ENCODE measurements at places on chromosomes 6 and 20.

DNA sequence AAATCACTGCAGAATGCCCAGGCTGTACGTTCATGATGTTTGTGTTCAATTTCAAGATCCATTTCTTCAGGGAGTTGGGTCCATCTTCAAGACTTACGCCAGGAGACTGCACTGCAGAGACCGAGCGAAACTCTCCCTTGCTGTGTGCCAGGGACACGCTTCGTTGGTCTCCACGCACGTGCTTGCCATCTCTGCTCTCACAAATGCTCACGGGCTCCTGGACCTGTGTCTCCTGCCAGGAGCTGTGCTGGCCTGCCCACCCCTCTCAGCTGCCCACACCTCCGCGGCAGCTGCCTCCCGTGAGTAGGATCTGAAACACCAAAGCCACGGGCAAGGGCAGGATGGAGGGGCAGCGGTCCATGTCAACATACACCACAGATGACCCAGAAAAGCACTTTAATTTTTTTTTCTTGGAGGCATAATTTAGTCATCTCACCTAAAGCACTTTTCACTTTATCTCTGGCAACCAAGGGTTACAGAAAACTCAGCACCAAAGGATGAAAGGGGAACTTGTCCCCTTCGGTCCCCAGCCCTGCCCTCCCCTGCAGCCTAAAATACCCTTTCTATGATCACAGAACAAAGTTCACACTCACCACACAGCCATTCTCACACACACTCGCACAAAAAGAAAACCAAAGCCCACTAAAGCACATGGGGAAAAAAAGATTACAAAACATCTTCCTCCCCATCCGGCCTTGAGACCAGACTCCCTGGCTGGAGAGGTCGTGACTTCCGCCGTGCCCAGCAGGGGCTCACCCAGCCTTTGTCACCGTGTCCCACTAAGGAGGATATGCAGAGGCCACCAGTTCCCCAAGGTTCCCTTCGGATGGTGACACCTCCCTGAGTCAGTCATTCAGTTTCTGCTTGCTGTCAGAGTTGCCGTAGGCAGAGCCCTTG is 137.9 kb downstream of the AGPAT4 start:
- DNase-seq, result peak; percentile 70

- no peak for DNase-seq
Measured at GRCh38 chr6:21741221-21742109, 147.9 kb downstream of the SOX4 start.

DNA sequence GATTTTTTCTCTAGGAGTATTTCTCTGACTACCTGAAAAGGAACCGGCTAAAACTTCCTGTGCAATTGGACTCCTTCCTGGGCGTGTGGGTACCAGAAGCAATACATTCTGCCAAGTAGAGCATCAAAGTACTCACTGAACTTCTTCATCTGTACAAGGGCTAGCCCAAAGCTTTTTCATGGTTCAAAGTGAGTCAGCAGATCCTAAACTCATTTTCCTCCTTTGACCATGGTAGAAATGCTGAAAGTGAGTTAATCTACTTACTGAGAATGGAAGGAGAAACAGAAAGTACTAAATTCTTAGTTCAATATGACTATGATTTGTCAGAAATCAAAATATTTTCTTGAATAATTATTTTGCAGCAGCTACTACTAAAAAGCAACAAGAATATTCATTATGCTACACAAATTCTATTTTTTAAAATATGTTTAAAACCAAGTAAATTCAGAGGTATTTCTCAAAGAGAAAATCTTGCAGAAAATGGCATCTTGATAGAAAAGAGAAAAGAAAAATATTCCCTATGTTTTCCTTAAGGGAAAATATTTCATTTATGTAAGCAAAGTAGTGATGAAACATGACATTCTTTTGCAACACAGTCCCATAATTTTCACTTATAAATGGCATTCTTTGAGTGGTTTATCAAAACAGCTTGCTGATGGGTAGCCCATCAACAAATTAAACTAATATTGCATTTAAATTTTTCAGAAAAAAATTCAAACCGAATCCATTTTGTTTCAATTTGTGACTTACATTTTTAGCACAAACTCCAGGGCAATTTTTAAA is 3.7 kb upstream of the BEND6 start:
- no peak for DNase-seq

GRCh38 chr6:33878562-33878961 is 74.8 kb upstream of the MLN start:
- DNase-seq, result peak; percentile 30

DNA sequence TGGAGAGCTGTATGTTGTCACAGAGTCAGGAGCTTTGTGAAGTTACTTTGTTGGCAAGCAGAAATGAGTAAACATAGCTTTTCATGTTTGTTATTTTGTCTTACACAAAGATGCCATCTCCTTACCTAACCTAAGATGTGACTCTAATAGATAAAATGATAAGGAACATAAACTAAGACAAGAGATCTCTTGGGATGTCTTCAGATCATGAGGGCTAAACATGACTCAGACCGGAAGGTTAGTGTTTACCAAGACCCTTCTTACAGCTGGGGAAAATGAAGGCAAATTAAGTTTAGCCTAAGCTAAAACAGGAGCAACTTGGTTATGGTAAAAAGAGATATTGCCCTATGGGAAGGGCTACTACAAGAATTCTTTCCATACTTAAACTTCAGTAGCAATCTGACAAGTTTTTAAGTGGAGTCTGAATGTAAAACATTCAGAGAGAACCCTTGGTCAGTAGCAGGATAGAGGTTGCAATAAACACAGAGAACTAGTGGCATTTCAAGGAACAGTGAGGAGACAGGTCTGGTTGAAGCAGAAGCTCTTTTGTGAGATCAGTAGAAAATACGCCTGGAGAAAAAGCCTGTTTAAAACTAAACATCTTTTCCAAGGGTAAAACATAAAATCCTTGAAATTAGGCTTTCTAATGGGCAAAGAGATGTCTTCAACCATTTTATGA is 29.9 kb downstream of the SGK1 start:
- DNase-seq, result no peak

DNA sequence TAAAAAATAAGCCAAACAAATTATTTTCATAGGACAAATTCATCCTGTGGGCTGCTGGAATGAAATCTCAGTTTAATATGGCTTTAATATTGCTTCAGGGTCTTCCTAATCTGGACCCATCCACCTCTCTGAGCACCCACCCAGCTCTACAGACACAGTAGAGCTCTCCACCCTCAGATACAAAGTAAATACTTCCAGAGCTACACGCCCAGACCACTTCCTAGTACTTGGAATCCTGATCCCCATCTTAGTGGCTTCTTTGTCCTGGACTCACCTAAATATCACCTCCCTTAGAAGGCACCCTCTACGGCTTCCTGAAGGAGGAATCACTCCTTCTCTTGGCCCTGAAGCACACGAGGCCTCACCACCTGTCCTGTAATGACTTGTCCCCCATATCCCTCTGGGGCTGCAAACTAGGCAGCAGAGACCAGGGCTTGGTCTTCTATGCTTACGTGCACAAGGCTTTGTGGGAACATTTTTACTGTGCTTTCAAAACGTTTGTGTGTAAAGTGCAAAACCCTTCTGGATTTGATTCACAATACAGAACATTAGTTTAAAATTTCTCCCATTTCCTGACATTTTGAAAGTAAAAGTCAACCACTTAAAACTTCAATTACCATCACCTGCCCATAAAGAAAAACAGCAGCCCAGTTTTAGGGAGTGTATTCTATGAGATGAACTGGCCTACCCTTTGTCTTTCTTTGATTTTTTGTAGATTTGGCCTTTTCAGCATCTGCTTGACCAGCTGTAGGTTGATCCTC is 2.4 kb downstream of the CTCFL start:
- DNase-seq, result no peak

DNA sequence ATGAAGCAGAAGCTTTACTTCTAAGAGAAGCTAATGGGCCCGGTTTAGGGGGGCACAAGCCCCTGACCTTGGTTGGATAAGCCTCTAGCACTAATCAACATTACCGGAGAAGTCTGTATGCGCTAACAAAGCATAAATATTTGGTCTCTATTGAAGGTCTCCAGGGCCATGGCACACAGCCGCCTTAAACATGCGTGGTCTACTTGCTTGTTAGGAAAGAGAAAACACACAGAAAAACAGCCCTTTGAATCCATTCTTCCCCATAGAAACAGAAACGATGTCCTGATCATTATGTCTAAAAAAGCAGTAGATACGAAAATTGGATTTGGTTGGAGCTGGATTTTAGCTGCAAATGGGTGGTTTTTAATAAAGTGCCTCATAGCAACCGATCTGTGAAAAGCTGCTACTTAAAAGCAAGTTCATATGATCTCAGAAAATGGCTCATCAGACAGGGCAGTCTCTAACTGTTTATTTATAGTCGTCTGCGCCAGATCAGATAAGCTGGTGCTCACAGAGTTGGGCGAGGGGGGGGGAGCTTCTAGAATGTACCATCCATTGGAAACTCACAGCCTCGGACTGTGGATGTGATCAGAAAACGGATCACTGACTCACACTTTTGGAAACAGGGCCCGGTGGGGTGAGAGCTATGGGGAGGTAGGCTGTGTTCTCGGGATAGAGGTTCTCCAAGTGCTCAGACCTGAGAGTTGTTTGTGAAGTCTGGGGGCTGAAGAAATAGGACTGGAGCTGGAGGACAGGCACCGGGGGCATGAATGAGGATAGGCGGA is 35.3 kb upstream of the APCDD1L start:
- peak; percentile 95 for DNase-seq

DNA sequence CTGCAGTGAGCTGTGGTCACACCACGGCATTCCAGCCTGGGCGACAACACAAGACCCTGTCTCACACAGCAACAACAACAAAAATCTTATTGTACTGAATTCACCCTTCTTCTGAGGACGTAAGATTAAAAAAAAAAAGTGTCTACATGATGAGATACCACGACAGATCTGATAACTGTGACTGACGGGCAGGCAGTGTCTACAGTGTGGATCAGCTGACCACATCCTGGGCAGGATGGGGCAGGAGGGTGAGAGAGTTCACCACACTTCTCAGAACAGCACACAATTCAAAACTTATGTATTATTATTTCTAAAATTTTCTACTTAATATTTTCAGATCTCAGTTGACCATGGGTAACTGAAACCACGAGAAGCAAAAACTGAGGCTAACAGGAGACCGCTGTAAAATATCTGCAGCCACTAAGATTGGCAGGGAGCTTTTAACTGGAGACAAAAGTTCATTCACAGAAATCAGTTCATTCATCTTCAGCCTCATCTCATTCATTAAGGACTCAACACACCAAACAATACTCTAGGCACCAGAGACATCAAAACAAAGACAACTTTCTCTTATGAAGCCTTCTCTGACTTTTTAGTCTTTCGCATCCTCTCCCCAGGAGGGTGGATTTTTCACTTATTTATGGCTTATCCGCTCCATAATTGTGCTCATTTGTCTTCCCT is 15.7 kb upstream of the NHSL1 start:
- no peak for DNase-seq

- no peak for DNase-seq
Measured at GRCh38 chr20:9196110-9196509, 127.2 kb downstream of the PLCB4 start.

- DNase-seq, result no peak
Measured at GRCh38 chr20:52204136-52204535, 12.6 kb upstream of the ZFP64 start.

GRCh38 chr6:33592595-33593413 is 12.7 kb upstream of the BAK1 start:
- peak; percentile 51 for DNase-seq

DNA sequence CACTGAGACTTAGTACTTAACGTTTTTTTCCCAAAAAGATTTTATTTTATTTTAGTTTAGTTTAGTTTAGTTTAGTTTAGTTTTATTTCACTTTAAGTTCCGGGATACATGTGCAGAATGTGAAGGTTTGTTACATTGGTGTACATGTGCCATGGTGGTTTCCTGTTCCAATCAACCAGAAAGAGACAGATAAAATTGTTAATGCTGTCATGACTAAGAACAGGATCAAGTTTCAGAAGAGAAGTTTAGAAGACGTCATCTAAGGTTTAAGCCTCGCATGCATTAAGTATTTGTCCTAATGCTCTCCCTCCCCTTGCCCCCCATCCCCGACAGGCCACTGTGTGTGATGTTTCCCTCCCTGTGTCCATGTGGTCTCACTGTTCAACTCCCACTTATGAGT is 540.0 kb downstream of the KHDRBS2 start:
- no peak for DNase-seq

- DNase-seq, result no peak
Measured at GRCh38 chr6:4979426-4979825, 24.4 kb downstream of the RPP40 start.

DNA sequence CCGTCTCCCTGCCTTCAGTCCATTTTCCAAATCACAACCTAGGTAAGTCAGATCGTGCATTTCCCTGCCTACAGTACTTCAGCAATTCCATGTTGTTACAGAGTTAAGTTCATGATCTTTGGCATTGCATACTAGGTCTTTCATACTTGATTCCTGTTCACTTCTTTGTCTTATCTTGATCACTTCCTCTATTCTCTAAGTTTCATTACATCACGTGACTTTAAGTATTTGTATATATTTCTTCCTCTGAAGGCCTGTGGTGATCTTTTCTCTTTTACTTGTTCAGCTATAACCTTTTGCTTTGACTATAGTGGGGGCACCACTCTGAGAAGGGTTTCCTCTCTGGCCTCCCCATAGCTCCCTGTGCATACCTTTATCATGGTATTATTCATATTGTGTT is 100.2 kb downstream of the TRMT11 start:
- DNase-seq, result no peak

- DNase-seq, result peak; percentile 96
Measured at GRCh38 chr6:33430991-33431879, 11.4 kb downstream of the SYNGAP1 start.

- no peak for DNase-seq
Measured at GRCh38 chr6:24838081-24838480, 39.4 kb upstream of the ARMH2 start.

- no peak for DNase-seq
Measured at GRCh38 chr6:158285656-158286021, 26.6 kb upstream of the TULP4 start.

- DNase-seq, result no peak
Measured at GRCh38 chr20:22728146-22728745, 143.9 kb upstream of the FOXA2 start.

DNA sequence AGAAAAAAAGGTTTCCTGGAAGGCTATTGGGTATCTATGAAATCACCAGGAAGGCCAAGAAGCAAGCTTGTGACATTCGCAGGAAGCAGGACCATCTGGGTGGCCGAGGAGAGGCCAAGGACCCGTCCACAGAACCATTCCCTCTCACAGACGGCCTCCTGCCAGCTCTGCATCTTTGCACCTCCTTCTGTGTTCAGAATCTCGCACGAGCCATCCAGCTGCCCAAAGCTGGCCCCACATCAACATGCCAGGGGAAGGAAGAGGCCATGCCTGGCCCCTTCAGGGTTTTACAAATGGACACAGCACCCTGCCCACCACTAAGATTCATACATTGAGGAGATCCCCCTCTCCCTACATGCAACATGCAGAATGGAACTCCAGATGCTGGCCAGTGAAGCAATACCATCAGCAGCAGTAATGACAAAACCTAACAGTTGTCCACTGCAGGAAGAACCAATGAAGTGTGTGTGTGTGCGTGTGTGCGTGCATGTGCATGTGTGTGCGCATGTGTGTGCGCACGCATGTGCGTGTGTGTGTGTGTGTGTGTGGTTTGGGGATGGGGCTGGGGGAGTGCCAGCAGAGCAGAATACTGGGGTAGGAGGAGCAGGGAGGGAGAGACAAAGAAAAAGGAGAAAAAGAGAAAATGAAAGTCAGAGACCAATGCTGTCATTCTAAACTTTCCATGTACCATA is 184.2 kb upstream of the FOXQ1 start:
- DNase-seq, result no peak
